Fibroblast of villous mesenchyme (primary cell): ENCODE measurements at places on chromosomes 1 and 21.

DNA sequence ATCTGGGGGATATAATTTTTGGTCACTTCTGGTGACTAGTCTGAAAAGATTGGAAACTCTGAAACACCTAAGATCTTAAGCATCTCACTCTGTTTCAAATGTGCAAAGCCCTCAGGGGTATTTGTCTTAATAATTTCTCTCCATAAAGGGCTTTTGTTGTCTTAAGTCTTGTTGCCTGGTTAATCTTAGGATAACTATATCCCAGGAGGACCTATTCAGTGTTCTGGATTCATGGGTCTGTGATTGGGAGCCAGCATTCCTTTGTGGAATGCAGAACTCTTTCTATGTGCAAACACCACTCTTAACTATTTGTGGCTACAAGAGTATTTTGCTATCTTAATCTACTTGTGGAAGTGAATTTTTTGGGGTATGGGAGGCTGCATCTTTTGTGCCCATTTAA lies 1573.0 kb upstream of the PRMT6 start:
- DNase-seq: no peak

DNA sequence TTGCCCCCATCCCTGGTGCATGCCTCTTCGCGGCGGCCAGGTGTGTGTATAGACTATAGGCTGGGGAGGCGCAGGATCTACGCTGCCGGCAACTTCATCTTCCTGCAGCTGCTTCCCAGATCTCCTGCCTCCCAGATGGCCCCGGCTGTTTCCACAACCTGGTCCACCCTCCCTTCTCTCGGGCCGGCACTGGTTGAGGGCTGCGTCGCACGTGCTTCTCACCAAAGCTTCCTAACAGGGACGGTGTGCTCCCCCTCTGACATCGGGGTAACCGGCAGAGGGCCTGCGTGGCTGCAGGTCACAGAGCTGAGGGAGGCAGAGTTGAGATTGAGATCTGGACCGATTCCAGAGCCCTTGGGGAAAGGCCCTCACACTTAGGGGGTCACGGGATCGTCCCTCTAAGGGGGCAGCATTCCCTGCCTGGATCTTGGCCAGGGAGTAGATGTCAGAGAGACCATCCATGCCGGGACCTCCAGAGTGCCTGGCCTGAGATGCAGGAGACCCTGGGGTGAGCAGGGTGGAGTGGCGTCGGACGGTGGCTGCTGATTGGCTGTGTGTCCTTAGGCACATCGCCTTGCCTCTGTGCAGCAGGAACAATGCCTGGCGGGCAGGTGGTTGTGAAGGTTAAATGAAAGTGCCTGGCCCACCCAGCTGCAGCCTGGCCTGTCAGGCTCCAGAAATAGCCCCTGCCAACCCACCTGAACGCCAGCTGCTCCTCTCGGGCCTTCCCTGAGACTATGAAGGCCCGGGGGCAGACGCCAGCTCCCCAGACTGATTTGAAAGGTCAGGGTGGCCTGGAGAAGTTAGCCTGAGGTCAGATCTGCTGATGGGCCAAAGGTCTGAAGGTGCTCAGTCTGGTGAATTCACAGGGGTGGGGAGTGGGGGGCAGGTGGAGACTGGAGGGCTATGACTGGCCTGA lies 6.1 kb upstream of the MASP2 start:
- DNase-seq: no peak

DNA sequence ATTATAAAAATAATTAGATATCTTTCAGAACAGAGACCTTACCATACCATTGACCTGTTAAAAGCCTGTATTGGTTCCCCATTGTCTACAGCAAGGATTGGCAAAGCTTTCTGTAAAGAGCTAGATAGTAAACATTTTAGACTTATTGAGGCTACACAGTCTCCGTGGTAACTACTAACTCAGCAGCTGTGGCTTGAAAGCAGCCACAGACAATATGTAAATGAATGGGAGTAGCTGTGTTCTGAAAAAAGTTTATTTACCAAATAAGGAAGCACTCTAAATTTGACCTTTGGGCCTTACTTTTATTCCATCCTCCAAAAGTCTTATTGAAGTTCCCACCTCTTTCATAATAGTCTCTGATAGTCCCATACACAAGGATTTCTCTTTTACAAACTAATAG lies 39.7 kb downstream of the NUP210L start:
- DNase-seq: no peak

DNA sequence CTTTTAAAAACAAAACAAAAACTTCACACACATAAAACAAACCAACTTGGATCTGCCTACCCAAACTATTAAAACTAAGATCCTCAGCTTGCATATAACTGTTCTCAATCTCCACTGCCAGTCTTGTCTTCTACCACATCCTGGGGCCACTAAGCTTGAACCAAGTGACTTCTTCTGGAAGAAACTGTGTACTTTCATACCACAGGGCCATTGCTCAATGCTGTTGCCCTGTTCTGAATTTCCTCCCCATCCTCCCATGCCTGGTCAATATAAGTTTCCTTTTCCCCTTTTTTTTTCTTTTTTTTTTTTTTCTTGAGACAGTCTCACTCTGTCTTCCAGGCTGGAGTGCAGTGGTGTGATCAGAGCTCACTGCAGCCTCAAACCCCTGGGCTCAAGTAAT lies 109.9 kb downstream of the KIAA0319L start:
- DNase-seq: peak; percentile 54

DNA sequence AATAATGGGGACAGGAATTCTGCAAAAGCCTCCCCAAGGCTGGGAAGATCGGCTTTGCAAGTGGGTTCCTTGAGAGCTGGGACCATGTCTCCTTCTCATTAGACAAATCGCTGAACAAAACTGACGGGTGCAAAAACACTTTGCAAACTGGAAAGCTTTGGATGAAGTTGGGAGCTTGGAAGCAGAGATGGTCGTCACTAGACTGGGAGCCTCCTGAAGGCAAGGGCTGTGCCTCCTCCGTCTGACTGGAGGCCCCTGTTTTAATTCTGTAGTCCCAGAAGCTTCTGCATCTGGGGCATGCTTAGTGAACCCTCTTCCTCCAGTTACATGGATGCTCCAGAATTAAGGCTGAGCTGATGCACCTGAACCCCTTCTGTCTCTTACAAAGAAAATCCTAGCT lies 82.3 kb upstream of the IFFO2 start:
- no peak for DNase-seq

DNA sequence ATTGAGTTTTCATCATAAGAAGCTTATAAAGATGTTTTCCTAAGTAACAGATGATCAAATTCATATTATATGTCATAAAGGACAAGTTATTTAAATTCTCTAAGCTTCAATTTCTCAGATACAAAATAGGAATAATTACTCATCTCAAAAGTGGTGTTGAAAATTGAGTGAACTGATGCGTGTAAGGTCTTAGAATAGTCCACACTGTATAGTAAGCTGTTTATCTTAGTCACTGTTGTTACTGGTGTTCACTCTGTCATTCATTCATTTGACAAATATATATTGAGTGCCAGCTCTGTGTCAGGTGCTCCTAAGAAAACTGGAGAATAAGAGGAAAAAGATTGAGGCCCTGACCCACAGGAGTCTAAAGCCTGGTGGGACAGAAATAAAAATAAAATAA lies 186.3 kb upstream of the BRINP3 start:
- DNase-seq: no peak

GRCh38 chr1:53526451-53527101 lies 67.4 kb downstream of the DMRTB1 start:
- peak; percentile 81 for DNase-seq

- DNase-seq: no peak
Observed at GRCh38 chr1:27037518-27037917, 24.9 kb upstream of the TENT5B start.

- peak; percentile 18 for DNase-seq
Observed at GRCh38 chr1:119081267-119081666, 59.2 kb downstream of the WARS2 start.

- DNase-seq: no peak
Observed at GRCh38 chr1:63777286-63777685, 3.5 kb downstream of the ROR1 start.

GRCh38 chr1:227192163-227192562 lies 126.1 kb downstream of the CDC42BPA start:
- DNase-seq: peak; percentile 66

DNA sequence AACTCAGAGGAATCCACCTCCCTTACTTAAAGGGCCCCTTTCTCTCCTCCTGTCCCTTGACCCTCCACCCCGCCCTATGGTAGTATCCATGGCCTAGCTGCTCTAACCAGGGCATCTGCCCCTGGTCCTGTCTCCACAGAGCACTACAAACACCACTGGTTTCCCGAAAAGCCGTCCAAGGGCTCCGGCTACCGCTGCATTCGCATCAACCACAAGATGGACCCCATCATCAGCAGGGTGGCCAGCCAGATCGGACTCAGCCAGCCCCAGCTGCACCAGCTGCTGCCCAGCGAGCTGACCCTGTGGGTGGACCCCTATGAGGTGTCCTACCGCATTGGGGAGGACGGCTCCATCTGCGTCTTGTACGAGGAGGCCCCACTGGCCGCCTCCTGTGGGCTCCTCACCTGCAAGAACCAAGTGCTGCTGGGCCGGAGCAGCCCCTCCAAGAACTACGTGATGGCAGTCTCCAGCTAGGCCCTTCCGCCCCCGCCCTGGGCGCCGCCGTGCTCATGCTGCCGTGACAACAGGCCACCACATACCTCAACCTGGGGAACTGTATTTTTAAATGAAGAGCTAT lies 1.7 kb downstream of the BTG2 start:
- DNase-seq: no peak

DNA sequence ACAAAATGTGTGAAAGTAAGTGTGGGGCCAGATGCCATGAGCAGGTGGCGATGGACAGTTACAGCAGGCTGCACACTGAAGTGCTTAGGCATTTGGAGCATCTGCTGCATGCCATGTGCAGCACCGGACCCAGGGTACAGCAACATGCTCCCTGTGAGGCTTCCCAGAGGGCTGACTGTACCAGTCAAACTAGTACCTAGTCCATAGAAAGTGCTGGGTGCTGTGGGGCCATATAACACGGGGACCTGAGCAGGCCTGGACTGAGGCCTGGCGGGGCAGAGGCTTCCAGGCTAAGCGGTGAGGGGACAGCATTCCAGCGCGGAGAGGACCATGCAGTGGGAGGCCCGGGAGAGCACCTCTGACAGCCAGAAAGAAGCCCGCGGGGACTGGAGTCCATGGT lies 29.9 kb upstream of the PKP1 start:
- DNase-seq: no peak

DNA sequence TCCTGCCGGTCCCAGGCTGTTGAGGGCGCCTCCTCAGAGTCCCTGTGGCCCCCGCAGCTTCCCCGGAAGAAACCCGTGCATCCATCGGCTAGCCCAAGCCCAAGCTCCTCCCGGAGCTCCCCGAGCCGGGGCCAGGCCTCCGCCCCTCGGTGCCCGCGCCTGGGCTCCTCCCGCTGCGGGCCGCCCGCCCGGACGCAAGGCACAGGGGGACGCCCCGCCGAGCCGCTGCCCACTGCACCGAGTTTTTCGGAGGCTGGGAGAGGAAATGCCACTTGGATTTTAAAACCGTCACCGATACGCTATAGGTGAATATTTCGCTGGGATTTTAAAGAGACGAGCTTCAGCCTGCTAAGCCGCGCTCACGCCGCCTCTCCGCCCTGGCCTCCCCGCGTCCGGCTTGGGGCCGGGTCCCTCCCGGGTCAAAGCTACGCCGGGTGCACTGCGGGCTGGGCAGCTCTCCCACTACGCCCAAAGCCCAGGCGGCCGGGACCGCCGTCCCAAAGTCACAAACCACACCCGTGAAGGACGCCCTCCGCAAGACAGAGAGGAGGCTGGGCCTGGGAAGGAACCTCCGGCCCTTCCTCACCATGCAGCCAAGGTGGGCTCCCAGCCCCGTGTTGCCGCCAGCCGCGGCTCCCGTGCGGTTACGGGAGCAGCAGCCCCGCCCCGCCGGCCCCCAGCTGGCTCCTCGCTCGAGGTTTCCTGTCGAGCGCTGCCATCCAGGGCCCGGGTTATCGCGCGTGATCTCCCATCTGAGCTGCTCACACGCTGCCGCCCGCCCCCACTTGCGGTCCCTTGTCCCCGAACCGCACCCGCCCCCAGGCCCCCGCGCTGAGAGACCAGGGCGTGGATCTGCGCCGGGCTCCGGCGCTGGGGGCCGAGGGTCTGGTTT lies 63.2 kb downstream of the CD247 start:
- peak; percentile 12 for DNase-seq

- DNase-seq: no peak
Observed at GRCh38 chr1:162422662-162423375, 10.9 kb upstream of the SH2D1B start.

DNA sequence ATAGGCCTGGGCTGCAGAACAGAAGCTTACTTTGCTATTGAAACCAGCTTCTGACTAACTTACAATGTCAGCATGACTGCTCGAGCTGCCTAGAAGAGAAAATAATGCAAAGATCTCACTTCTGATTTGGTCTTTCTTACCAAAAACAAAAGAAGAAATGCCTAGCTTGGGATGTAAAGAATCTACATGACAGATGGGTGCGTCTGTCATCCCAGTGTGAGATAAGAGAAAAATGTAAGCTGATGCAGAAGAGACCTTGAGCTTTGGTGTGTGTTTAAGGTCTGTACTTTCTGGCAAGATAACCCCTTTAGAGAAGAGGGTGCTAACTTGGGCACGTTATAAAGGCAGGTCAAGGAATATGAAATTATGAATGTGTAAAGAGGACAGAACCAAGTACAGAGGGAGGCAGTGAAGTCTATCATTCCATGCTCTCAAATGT lies 3.6 kb downstream of the FAM20B start:
- no peak for DNase-seq

- no peak for DNase-seq
Observed at GRCh38 chr1:162400790-162401355, 11.1 kb downstream of the SH2D1B start.

- no peak for DNase-seq
Observed at GRCh38 chr1:235607284-235607683, 42.3 kb downstream of the GNG4 start.

DNA sequence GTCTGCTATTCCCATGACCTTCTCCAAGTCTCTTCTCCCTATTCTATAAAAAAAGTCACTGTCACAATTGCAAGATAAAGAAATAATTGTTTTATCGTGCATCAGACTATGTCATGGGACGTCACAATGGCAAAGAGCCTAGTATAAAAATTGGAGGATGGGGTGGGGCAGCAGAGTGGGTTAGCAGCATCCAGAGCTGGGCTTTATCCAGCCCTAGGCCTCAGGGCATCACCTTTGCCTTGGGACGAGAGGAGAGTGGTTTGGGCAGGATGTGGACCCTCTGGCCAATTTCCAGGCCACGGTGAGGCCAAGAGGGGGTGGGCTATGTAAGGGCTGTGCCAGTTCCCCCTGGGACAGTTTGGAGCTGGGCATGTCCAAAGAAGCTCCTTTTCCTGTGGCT lies 25.7 kb downstream of the WNT4 start:
- no peak for DNase-seq
